Stimulated activated CD8-positive, alpha-beta memory T cell treated with anti-CD3 and anti-CD28 coated beads, Interleukin-4, amount 100 ng/mL, for 1 hour (primary cell): ENCODE measurements at places on chromosomes 1 and 21.

DNA sequence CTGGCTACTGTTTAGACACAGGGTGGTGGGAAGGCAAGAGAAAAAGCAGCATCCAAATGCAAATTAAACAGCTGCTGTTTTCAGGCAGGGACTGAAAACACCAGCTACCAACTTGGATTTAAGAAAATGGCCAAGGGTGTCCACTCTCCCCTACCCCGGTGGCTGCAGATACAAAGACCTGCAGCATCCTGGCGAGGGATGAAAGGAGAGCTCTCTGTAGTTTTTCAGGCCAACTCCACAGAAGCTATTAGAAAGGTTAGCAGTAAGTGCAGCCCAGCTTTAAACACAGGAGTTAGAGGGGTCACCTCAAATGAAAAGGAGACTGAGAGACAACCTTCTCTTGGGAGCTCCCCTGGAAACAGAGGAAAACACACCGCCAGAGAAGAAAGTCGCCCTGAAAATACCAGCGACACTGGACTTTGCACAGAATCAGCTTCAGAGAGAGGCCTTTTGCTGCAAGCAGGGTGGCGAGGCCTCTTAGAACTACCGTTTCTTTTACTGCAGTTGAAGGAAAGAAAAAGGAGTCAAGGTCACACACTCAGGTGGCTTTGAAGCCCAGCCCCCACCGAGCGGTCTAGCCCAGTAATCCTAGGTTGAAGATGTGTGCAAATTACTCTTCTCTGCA lies 74.4 kb upstream of the TIAM1 start:
- no peak for DNase-seq

DNA sequence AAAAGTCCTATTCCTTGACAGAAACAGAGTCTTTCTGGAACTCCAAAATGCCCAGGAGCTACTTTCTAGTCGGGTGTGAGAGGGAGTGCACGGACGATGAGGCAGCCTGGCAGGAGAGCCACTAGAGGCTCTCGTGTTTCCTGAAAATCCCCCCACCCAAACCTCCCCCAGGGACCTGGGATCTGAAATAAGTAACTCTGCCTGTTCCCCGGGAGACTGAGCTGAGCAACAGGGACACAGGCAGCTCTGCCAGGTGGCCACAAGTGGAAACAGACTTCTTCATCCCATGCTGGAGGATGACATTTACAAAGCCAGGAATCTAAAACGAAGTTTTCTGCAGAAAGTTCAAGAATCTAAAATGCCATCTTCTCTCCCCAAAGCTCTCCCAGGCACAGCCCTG lies 77.1 kb downstream of the ITPKB start:
- DNase-seq, result no peak

DNA sequence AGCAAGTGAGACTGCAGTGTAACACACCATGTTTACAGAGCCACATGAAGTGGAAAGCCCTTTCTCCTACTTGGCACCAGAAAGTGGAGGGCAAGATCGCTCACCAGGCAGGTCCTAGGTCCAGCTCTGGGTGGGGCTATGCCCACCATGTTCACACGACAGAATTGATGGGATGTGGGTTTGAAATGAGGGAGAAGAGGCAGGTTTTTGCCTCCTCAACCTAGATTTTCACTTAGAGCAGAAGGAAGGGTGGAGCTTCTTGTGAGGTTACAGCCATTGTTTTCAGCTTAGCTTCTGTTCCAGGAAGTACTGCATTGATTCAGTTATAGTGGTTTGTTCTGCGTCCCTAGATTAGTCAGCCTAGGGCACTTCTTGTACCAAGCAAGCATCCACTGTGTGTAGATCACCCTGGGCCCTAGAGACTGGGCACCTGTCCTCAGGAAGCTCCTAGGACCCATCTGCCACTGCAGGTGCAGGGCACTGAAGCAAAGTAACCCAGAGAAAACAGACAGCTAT lies 2.3 kb downstream of the CD53 start:
- DNase-seq, result peak; percentile 25

DNA sequence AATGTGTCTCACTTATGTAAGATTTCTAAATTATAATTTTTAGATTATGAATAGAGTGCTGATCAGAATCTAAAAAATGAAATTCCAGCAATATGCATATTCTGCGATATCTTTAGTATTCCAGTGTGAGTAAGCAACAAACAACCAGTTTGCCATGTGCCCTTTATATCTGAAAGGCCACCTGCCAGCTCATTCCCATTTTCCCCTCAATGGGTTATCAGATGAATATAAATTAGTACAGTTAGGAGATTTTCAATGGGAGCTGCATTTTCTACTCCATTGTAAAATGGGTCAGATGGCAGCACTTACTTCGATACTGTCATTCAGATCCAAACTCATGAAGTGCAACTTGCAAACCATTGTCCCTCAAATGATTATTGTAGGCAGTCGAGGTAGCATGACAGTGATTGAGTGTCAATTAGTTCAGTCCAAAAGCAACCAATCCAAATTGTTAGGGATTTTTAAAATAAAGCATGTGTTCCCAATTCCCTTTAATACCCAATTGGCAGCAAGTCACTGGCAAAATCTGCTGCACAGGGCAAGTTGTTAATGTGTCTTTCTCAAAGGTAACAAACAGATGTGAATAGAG lies 680.3 kb downstream of the LRRIQ3 start:
- no peak for DNase-seq

DNA sequence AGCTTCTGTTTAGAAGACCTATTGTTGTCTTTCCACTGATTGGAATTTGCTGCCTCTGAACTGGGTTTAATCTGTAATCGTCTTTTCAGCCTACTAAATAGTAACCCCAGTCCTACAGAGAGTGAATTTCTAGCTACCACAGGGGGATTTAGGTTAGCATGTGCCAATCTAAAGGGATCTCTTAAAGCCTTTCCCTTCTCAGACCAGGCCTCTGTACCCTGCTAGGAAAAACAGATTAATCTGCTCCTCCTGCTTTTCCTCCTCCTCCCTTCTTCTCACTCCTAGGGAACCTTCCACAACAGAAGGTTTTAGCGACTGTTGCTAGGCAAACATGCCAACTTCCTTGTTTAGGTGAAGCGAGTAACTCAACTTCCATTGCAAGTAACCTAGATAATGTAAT lies 1.3 kb upstream of the RC3H1 start:
- no peak for DNase-seq

DNA sequence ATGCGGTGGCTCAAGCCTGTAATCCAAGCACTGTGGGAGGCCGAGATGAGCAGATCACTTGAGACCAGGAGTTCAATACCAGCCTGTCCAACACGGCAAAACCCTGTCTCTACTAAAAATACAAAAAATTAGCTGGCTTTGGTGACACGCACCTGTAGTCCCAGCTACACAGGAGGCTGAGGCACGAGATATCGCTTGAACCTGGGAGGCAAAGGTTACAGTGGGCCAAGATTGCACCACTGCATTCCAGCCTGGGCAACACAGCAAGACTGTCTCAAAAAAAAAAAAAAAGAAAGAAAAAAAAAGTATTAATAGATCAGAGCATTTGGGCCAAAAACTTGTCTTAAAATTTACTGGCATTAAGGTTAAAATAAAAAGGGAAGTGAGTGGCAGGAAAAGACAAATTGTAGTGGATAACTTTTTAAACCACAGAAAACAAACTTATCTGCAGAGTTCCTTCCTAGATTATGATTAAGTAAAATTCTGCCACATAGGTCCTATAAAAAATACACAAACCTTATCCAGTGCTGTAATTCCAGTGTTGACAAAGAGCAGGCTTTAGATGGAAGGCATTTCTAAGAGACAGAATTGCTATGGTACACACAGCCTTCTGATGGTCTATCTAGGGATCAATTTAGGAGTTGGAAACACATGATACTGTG lies 53.3 kb downstream of the EIF4G3 start:
- DNase-seq, result no peak

- DNase-seq, result no peak
Observed at GRCh38 chr1:86965012-86965826, 50.8 kb downstream of the HS2ST1 start.

DNA sequence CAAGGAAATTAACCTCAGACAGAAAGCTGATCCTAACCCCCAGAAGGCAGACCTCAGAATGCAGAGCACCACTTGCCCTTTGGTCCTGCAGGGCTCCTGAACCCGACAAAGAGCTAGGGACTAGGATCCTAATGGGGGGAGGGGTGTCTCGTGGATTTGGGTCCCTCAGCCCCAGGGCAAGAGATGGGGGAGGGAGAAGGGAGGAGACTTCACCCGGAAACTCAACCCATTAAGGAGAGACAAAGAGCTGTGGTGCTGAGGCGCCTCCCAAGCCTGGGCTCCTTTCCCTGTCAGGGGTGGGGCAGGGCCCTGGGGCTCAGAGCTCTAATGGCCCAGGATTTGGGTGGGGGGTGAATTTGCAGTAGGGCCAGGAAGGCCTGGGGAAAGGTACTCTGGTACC lies 2.9 kb downstream of the NECTIN4 start:
- DNase-seq, result no peak

DNA sequence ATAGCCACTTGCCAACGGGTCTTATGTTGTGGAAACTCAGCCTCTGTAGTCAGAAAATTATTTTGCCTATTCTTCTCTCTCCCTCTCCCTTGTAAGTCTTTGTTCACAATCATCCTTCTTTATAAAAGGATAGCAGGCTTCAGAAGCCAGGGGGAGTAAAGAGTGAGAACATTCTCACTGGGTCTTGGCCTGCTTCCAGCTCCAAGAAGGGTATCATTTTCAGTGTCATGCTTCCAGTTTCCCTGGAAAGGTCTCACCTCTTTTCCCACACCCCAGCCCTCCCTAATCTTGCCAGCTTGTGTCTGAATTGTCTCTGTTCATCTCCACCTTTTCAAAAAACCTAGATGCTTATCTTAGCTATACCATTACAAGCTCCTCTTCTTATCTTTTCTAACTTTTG lies 346.2 kb upstream of the LRRC7 start:
- DNase-seq, result no peak

- no peak for DNase-seq
Observed at GRCh38 chr1:16374266-16374665, 7.2 kb downstream of the SZRD1 start.

GRCh38 chr1:58249737-58250586 lies 296.6 kb downstream of the OMA1 start:
- DNase-seq, result no peak

DNA sequence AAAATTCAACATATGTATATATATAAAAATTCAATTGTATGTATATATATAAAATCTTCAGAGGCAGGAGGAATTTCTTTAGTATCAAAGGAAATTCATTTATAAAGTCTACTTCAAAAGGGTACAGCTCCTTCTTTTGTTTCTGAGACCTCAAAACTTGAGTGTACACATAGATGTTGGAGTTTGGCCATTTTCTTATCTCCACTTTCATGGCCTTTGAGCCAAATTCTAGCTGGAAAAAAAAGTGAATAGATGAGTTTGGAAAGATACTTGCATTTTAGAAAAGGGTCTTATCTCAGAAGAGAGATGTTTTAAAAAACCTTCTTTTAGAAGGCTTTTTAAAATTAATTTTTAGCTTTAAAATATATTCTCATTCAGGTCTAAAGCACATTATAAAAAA lies 103.2 kb downstream of the ATF6 start:
- DNase-seq, result no peak

- no peak for DNase-seq
Observed at GRCh38 chr1:207698822-207699483, 52.9 kb upstream of the CD46 start.

- no peak for DNase-seq
Observed at GRCh38 chr1:59107916-59108315, 189.0 kb upstream of the FGGY start.

GRCh38 chr1:168333562-168334276 lies 53.0 kb downstream of the TBX19 start:
- no peak for DNase-seq
